ENCODE measurements at places on chromosomes 1 and 21.

GRCh38 chr1:227317011-227317451 lies 1.3 kb downstream of the CDC42BPA start:
- no peak for DNase-seq

GRCh38 chr21:42369821-42370220 lies 3.5 kb upstream of the TFF1 start:
- DNase-seq = no peak

DNA sequence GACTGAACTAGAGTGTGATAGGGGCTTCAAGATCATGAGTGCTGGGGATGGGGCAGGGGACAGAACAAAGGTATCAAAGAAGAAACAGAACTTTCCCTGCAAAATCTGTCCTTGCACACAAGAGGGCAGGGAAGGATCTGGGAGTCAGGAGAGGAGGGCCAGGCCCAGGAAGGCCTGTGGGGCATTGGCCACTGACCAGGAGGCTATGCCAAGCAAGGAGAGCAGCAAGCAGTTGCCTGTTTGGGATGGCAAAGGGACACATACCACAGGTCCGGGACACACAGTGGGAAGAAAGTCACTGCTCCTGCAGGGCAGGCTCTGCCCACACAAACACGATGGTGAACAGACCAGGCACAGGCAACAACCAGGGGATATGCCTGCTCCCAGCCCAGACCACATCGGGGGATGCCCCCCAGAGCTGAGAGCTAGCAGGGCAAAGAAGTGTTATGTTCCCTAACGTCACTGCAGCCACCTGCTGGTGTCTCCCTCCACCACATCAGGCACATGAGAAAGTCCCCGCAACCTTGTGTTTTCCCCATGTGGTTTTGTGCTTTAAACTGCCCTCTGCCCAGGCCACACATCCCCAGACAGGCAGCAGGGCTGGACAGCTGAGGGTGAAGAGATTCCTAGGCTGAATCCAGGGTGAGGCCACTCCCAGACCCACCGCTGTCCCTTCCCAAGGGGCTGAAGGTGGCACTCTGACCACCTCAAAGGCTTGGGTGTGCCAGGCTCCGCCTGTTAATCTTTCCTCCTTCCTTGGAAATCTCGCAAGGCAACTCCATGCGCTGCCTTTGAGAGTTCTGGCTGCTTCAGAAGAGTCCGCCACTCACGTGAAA lies 53.6 kb downstream of the KIF21B start:
- DNase-seq = peak; percentile 85

DNA sequence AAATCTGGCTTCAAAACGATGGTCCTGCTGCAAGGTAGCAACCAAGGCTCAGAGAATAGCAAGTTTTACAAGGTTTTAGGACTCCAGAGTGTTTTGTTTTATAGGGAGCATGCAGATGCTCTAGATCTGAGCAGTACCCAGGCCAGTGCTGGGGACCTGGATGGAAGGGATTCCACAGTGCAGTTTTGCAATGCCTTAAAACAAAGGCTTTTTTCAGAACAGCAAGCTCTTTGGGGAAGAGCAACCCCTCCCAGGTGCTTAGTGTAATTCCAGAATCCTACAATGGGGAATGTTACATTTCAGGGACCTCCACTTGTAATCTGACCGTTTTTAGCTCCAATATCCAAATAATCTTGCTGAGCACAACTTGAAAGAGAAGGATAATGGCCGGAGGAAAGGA lies 6.7 kb downstream of the ROR1 start:
- DNase-seq = no peak

- DNase-seq = peak; percentile 80
Observed at GRCh38 chr1:210684466-210685294, 356.0 kb downstream of the HHAT start.

DNA sequence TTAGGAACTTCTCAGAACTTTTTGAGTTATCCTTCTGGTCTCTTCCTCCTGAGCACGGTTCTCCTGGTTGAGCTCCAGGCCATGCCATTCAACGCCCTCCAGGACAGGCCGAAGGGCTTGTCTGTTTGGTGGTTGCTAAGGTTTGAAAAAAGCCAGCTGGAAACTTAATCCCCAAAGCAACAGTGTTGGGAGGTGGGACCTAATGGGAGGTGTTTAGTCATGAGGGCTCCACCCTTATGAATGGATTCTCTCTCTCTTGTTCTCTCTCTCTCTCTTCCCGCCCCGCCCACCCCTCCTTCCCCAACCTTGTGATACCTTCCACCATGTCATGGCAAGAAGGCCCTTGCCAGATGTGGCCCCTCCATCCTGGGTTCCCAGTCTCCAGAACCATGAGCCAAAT lies 829 bp downstream of the KCNE1 start:
- no peak for DNase-seq

GRCh38 chr1:3590139-3590763 lies 21.1 kb downstream of the MEGF6 start:
- DNase-seq = no peak

- no peak for DNase-seq
Observed at GRCh38 chr1:174242856-174243255, 83.5 kb downstream of the RABGAP1L start.

DNA sequence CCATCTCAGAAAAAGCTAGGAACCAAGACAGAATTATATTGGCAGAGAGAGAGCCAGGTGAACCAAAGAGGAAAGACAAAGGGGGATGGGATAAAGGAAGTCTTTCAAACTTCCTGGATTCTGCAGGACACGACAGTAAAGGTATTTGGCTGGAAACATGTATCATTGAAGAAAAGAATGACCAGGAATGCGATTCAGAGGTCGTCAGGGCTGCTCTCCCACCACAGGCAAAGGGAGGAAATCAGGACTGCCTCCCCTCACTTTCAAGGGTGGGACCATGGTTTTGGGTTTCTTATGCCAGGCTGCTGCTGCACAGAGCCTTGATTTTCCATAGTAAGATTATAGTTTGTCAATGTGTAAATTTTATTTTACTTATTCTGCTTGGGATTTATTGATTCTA lies 848.8 kb downstream of the BRINP3 start:
- no peak for DNase-seq

DNA sequence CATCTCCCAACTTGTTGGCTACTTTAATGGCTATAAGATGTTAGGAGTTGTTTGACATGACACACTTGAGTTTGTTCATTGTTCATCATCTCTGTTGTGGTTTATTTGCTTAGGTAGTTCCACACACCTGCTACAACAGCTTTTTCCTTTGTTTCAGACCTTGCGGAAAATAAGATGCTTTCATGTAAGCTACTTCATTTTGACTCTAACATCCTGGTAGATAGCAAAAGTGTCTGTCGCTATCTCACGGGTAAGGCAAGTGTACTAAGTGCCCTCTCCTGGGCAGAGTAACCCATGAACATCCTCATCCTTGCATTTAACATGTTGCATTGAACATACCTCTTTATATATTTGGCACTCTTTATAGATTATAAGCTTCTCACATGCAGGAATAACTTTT lies 1.6 kb upstream of the OR10T2 start:
- DNase-seq = no peak
